Lung (tissue), 17 donors: ENCODE measurements at places on chromosomes 4 and X. TPM values are rescaled to one million over a fixed set of nuclear protein-coding genes. Genes with fewer than 3 reads are reported as not detected.

Gene PDGFRA
- total RNA-seq: 79.2 TPM

Gene CTAG2
- not detected for total RNA-seq

Gene GYG2
- total RNA-seq: 5.4 TPM

Gene GNRHR
- not detected for total RNA-seq

Gene INTU
- total RNA-seq: 8.2 TPM

GRCh38 chrX:51866210-51866609 lies 27.2 kb upstream of the MAGED1 start:
- no peak overlapping the region for H3K4me3 ChIP-seq
- no peaks in the 10 kb centered on the region for H3K27me3 ChIP-seq
- no peaks in the 10 kb centered on the region for H3K36me3 ChIP-seq
- DNase-seq: peak; percentile 2
- H3K27ac ChIP-seq: no peak overlapping the region
- no peaks in the 10 kb centered on the region for H3K4me1 ChIP-seq

GRCh38 chrX:154715825-154716224 lies 35.1 kb downstream of the GAB3 start:
- no peak overlapping the region for H3K27ac ChIP-seq
- DNase-seq: no peak
- H3K27me3 ChIP-seq: no peaks in the 10 kb centered on the region
- H3K36me3 ChIP-seq: peaks cover 2% of the 10 kb centered on the region
- no peaks in the 10 kb centered on the region for H3K4me1 ChIP-seq

DNA sequence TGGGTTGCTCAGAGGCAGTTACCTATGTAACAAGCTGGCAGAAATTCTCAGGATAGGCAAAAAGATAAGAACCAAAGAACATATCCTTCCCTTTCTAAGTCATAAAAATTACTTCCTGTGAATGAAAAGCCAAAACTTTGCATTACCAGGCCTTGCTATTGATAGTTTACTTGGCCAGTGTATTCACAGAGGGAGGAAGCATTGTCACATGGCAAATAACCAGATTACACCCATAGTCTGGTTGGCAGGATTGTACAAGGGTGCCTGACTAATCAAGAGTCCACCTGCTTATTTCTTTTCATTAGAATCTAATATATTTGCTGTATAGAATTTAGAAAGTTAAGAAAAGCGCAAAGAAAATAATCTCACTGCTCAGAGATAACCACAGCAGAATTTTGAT lies 14.1 kb downstream of the XIAP start:
- H3K36me3 ChIP-seq: peaks cover 3% of the 10 kb centered on the region
- no peaks in the 10 kb centered on the region for H3K27me3 ChIP-seq
- H3K4me3 ChIP-seq: no peak overlapping the region
- no peak for DNase-seq
- no peak overlapping the region for H3K27ac ChIP-seq
- peaks cover 1% of the 10 kb centered on the region for H3K4me1 ChIP-seq

DNA sequence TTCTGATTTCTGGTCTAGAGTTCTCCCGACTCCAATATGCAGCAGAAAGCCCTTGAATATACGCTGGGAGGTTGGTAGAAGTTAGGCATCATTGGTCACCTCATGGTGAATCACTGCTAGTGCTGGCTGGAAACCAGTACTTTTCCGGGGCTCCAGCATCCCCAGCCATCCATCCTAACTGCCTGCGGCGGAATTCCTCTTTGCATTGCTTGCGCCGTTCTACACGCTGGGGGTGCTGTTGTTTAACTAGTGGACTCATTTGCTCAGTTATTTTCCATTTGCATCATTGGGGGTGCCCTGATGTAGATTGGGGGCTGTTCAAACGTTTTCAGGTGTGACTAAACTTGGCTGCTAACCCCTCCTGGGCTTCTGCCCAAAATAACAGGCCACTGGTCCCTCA lies 23.3 kb upstream of the GPR50 start:
- H3K27me3 ChIP-seq: no peaks in the 10 kb centered on the region
- no peaks in the 10 kb centered on the region for H3K36me3 ChIP-seq
- no peaks in the 10 kb centered on the region for H3K4me1 ChIP-seq

GRCh38 chr4:87174672-87175071 lies 45.7 kb downstream of the KLHL8 start:
- no peaks in the 10 kb centered on the region for H3K27me3 ChIP-seq
- H3K27ac ChIP-seq: no peak overlapping the region
- DNase-seq: no peak

DNA sequence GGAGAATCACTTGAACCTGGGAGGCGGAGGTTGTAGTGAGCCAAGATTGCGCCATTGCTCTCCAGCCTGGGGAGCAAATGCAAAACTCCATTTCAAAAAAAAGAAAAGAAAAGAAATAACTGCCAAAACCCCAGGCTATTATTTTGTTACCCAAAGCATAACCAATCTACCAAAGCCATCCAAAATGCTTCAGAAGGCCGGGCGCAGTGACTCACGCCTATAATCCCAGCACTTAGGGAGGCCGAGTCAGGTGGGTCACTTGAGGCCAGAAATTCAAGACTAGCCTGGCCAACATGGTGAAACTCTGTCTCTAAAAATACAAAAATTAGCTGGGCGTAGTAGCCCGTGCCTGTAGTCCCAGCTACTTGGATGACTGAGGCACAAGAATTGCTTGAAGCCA lies 49.8 kb downstream of the SMIM31 start:
- H3K27me3 ChIP-seq: no peaks in the 10 kb centered on the region
- DNase-seq: no peak
- no peak overlapping the region for H3K27ac ChIP-seq
- no peak overlapping the region for H3K4me3 ChIP-seq

DNA sequence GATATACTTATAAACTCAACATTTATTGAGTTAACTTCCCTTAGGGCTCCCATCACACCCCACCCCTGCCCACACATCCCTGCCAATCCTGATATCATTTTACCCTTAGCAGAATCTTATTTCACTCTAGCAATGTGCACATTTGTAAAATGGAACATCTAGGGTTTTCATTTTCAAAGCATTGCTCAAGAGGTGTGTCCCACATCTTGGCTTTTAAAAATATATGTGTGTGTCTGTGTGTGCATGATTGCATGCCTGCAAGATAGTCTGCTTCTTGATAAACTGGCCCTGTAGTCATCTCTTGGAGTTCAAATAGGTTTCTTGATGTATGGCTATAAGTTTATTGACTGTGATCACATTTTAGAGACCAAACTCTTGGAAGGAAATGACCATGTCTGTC lies 26.4 kb upstream of the EGF start:
- H3K4me3 ChIP-seq: no peak overlapping the region
- H3K4me1 ChIP-seq: no peaks in the 10 kb centered on the region
- H3K36me3 ChIP-seq: no peaks in the 10 kb centered on the region
- no peak overlapping the region for H3K27ac ChIP-seq

DNA sequence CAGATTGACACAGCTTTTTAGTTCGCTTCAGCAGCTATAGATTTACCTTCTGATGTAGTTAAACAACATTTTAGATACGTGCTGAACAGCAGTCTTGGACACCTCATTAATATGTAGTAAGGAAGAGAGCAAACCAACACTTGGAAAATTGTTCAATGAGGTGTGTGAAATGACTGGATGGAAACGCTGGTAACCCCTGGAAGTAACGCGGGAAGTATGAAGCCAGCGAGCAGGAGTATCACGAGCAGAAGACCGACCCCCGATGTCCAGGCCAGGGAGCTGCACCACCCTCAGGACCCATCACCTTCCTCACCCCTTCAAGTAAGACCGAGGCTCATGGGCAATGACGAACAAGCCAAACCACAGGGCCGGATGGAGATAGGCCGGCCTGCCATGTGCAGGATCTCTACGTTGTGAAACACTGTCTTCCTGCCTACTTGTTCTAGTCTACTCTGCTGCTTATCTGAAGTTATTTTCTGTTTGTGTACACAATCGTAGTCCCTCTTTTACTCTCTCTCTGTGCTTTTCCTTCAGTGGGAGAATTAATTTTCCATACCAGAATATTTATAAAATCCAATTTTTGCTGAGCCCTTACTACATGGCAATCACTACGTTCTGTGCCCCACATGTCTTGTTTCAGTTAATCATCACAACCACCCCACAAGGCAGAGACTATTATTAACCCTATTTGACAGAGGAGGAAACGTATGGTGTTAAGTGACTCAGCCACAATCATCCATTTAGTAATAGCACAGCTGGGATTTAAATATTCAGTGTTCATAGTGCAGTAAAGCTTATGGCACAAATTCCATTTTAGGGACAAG lies 221.7 kb downstream of the APBB2 start:
- no peak overlapping the region for H3K27ac ChIP-seq
- no peaks in the 10 kb centered on the region for H3K36me3 ChIP-seq
- H3K4me1 ChIP-seq: peaks cover 8% of the 10 kb centered on the region
- H3K4me3 ChIP-seq: no peak overlapping the region

DNA sequence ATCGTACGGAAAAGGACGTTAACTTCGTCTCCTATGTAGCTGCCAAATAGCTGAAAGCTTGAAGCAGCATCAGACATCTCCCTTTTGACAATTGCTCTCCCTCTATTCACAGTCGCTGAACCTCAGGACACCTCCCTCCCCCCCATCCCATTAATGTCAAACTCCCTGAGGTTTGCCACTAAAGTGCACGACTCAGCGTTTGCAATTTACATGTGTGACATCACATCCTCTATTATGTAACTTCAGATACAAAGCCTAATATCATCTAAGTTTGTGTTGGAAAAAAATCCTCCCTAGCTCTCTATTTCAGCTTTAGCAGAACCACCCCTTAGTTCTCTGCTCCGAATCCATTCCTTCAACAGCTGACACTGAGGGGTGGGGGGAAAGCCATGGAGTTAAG lies 5.5 kb upstream of the NR3C2 start:
- H3K27me3 ChIP-seq: no peaks in the 10 kb centered on the region
- H3K4me3 ChIP-seq: no peak overlapping the region
- H3K4me1 ChIP-seq: peaks cover 2% of the 10 kb centered on the region
- no peak overlapping the region for H3K27ac ChIP-seq

DNA sequence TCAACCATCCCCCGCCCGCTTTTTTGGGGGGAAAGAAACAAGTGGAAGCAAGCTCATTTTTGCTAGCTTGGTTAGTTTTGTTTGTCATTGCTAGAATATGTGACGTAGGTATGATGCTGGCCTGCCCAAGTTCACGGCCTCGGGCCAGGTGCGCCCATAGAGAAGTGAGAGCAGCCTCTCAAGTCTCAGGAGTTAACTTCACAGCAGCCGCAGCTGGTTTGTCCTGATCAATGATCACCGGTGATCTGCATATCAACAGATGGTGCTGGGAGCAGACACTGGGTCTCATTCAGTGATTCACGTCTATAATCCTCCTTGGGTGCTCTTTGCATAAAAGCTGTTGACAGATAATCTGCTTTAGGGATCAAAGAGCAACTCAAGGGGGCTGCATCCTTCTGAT lies 50.1 kb downstream of the ENPP6 start:
- no peak for DNase-seq
- H3K4me1 ChIP-seq: no peaks in the 10 kb centered on the region
- no peaks in the 10 kb centered on the region for H3K36me3 ChIP-seq
- no peak overlapping the region for H3K27ac ChIP-seq
- H3K4me3 ChIP-seq: no peak overlapping the region

GRCh38 chr4:8938623-8939022 lies 67.0 kb upstream of the HMX1 start:
- no peak overlapping the region for H3K27ac ChIP-seq
- DNase-seq: no peak
- no peak overlapping the region for H3K4me3 ChIP-seq
- peaks cover 5% of the 10 kb centered on the region for H3K27me3 ChIP-seq
- H3K4me1 ChIP-seq: no peaks in the 10 kb centered on the region

DNA sequence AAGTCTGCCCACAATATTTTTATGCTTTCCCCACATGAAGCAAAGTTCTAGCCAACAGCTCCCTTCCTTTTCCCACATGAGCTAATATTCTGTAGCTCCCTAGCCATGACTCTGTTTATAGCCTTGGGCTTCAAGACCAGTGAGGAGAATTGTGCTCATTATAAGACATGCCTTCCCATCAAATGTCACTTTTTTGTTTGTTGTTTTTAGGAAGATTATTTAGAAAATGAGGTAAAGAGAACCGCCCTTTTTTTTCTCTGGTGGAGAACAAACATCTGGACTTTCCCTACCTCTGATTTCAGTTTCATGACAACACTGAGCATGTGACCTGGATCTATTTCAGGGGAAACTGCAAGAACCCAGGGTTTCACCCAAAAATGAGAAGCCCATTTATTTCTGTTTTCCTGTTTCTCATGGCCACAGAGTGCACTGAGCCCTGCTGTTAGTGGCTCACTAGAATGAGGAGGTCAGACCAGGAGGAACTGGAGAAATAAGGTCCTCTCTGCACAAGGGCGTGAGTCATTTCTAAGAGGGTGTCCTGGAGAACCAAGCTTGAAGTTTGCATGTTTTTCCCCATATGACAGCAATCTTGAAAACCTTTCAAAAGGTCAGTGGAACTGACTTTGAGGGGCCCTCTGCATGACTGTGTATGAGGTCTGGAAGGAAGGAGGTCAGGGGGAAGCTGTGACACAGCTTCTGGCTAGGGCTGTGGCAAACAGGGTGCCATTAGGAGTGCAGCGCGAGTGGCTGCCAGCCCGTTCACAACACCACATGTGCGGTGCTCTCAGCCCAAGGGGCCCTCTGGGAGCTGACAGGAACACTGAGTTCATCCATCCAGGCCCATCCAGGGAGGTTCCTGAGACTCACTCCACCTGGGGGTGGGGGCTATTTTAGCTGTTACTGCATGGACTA lies 55.2 kb downstream of the CHST7 start:
- DNase-seq: peak; percentile 65
- H3K4me1 ChIP-seq: no peaks in the 10 kb centered on the region
- peaks cover 2% of the 10 kb centered on the region for H3K27me3 ChIP-seq

DNA sequence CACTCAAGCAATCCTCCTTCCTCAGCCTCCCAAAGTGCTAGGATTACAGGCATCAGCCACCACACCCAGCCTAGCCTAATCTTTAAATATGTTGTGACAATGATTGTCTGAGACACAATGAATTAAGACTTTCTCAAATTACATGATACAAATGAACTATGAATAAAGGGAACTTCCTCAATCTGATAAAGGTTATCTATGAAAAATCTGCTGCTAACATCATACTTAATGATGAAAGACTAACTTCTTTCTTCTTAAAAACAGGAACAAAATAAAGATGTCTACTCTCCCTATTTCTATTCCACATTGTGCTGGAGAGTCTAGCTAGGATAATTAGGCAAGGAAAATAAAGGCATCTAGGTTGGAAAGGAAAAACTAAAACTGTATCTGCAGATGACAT lies 60.0 kb downstream of the PDHA1 start:
- no peaks in the 10 kb centered on the region for H3K36me3 ChIP-seq
- DNase-seq: no peak
- no peak overlapping the region for H3K27ac ChIP-seq
- H3K4me3 ChIP-seq: no peak overlapping the region
- H3K27me3 ChIP-seq: peaks cover 6% of the 10 kb centered on the region
- H3K4me1 ChIP-seq: no peaks in the 10 kb centered on the region

DNA sequence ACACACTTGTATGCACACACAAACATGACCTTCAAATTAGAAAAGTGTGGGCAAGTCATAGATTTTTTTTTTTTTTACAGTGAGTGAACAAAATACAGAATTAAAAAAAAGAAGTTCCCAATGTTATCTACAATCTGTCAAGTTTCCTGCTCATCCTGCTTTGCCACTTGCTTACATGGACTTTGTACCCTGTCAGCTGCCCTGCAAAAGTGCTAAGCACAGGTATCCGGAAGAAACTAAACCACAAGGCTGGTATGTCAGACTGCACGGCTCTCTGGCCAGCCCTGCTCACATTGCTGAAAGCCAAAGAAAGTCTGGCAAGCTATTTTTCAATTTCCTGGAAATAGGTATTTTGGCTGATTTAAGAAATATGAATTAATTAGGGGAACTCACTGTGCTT lies 38.9 kb upstream of the BCLAF3 start:
- no peak overlapping the region for H3K27ac ChIP-seq
- no peak for DNase-seq
- no peaks in the 10 kb centered on the region for H3K4me1 ChIP-seq

- no peak overlapping the region for H3K27ac ChIP-seq
- H3K4me3 ChIP-seq: no peak overlapping the region
- no peaks in the 10 kb centered on the region for H3K36me3 ChIP-seq
- no peaks in the 10 kb centered on the region for H3K4me1 ChIP-seq
- DNase-seq: no peak
Observed at GRCh38 chr4:23166407-23166806, 473.7 kb downstream of the GBA3 start.
